ENCODE measurements at places on chromosomes 4 and X. TPM values are rescaled to one million over a fixed set of nuclear protein-coding genes. Genes with fewer than 3 reads are reported as not detected.

GRCh38 chr4:166531703-166532102 is 658.7 kb downstream of the TLL1 start:
- H3K27me3 ChIP-seq, result no peaks in the 10 kb centered on the region
- peaks cover 4% of the 10 kb centered on the region for H3K4me1 ChIP-seq
- H3K27ac ChIP-seq, result no peak overlapping the region

DNA sequence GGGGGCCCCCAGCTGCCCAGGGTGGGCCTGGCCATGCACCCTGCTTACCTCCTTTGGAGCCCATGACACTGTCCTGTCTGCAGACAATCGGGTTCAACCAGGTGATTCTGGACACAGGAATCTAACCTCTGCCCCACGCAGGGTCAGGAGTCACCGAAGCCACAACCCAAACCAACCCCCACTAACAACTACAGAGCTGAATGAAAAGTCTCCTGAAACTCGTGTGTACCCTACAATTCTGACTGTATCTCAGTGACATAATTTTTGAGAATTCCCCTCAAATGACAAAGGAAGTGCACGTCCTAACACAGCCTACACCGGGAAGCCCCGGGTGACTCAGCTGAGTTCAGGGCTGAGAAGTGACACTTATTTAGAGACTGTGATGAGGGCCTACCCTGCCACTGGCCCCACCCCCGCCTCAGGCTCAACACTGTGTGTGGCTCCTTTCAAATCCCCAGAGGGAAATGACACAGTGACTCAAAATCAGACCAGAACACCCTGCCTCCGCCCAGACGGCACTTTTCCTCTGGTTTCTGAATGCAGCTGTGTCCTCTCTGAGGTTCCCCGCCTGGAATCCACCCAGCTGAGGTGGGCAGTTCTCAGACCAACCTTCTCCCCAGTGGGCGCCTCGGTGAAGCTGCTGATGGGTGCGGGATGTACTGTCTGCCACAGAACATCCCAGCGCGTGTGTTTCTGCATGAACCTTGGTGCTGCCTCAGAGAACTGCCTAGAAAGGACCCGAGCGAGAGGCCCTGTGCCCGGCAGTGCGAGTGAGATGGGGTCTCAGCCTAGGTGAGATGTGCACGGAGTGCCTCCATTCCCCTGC is 9.9 kb downstream of the TNIP2 start:
- H3K4me1 ChIP-seq, result no peaks in the 10 kb centered on the region
- H3K4me3 ChIP-seq, result no peak overlapping the region
- H3K27me3 ChIP-seq, result no peaks in the 10 kb centered on the region
- no peak overlapping the region for H3K27ac ChIP-seq
- no peak for DNase-seq
- H3K36me3 ChIP-seq, result peaks cover 34% of the 10 kb centered on the region

DNA sequence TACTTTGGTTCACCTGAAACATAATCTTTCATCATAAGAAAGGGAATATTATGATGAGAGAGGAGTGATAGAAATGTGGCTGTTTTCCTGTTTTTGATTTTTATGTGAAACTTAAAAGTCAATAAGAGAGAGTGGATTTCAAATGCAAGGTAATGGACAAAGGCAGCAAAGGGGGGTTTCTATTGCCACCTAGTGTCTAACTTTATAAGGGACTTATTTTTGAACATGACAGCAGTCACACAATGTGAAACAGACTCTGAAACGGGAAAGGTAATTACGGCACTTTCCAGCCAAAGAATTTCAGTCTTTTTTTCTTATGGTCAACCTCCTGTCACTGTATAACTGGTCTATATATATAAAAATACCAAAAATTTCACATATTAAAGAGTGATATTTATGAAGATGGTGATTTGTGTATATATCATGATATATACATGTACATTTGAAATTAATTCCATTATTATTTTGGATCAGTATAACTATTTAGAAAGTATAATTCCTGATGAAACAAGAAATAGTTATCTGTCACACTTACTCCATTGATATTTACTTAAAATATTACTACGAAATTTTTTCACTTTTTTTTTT is 127.1 kb downstream of the FBXO8 start:
- DNase-seq, result no peak
- H3K27ac ChIP-seq, result no peak overlapping the region
- no peaks in the 10 kb centered on the region for H3K36me3 ChIP-seq
- H3K4me1 ChIP-seq, result no peaks in the 10 kb centered on the region
- no peak overlapping the region for H3K4me3 ChIP-seq

The PPP1R2C gene
- not detected for polyA plus RNA-seq

The TMEM33 gene
- 72.5 TPM for polyA plus RNA-seq

- no peak for DNase-seq
- no peak overlapping the region for H3K27ac ChIP-seq
- no peaks in the 10 kb centered on the region for H3K36me3 ChIP-seq
- no peak overlapping the region for H3K4me3 ChIP-seq
Measured at GRCh38 chrX:119218198-119218597, 17.9 kb upstream of the PGRMC1 start.

The PRSS12 gene
- 2.5 TPM for polyA plus RNA-seq

The FTSJ1 gene
- 80.4 TPM for polyA plus RNA-seq

- H3K27ac ChIP-seq, result no peak overlapping the region
Measured at GRCh38 chr4:39814403-39815185, 116.7 kb downstream of the UBE2K start.

DNA sequence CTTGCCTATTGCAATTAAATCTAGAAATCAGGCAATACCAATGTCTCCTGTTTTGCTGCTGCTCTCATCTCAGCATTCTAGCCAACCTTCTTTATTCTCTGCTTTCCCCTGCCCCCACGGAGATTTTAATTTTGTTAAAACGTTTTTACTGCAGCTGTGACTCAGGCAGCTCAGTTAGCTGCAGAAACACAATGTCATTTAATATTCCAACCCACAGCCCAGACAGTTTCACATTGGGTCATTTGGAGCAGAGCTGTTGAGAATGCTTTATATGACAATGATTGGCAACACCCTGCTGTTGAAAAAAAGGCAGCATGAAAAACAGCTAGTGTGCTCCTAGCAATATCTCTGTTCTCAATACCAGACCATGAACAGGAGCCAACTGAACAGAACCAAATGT is 12.6 kb upstream of the SLC10A4 start:
- H3K36me3 ChIP-seq, result no peaks in the 10 kb centered on the region
- no peak overlapping the region for H3K4me3 ChIP-seq
- H3K4me1 ChIP-seq, result no peaks in the 10 kb centered on the region
- no peaks in the 10 kb centered on the region for H3K27me3 ChIP-seq

GRCh38 chr4:40594261-40595178 is 35.1 kb downstream of the RBM47 start:
- no peak overlapping the region for H3K4me3 ChIP-seq
- H3K27ac ChIP-seq, result no peak overlapping the region
- no peaks in the 10 kb centered on the region for H3K4me1 ChIP-seq
- H3K36me3 ChIP-seq, result no peaks in the 10 kb centered on the region
- H3K27me3 ChIP-seq, result no peaks in the 10 kb centered on the region

The HAND2 gene
- 0.05 TPM for polyA plus RNA-seq

DNA sequence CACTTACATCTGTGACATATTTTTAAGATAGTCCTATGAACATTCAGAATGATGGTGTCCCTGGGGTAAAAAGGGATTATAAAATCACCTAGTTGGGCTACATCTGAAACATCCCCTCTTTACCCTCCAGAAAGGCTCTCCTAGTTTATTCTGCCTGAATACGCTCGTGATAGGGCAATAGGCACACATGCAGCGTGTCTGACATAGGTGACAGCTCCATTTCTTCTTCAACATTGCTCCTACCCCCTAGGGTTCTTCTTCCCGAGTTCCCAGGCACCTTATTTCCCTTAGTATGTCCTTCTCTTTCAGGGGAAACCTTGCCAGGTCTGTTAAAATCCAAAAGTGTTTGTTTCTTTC is 27.1 kb upstream of the CFAP299 start:
- no peak overlapping the region for H3K4me3 ChIP-seq
- DNase-seq, result no peak
- H3K4me1 ChIP-seq, result peaks cover 5% of the 10 kb centered on the region
- no peak overlapping the region for H3K27ac ChIP-seq
- no peaks in the 10 kb centered on the region for H3K36me3 ChIP-seq

DNA sequence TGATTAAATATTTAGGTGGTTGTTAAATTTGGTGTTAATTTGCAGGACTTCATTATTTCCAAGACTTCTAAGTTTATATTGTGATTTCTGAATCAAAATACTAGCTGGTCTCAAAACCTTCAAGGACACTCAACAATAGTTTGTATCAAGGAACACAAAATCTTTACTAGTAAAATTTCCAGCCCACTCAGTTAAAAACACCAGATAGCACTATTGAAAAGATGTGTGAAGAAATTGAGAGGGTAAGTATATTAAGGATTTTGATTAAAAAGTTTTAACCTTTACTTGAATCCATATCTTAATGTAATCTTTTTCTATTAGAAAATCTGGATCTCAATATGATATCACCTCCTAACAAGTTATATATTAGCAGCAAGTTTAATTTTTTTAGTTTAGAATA is 89.3 kb upstream of the UGT8 start:
- no peak overlapping the region for H3K4me3 ChIP-seq
- H3K4me1 ChIP-seq, result no peaks in the 10 kb centered on the region
- no peaks in the 10 kb centered on the region for H3K27me3 ChIP-seq
- no peak overlapping the region for H3K27ac ChIP-seq
- no peaks in the 10 kb centered on the region for H3K36me3 ChIP-seq

- H3K4me3 ChIP-seq, result no peak overlapping the region
- H3K27me3 ChIP-seq, result no peaks in the 10 kb centered on the region
- H3K27ac ChIP-seq, result no peak overlapping the region
- no peaks in the 10 kb centered on the region for H3K4me1 ChIP-seq
- no peak for DNase-seq
Measured at GRCh38 chr4:40745285-40745984, 4.3 kb upstream of the NSUN7 start.

The STPG2 gene
- 0.03 TPM for polyA plus RNA-seq

GRCh38 chr4:26197018-26197779 is 123.6 kb upstream of the RBPJ start:
- no peak for DNase-seq
- no peaks in the 10 kb centered on the region for H3K27me3 ChIP-seq
- no peaks in the 10 kb centered on the region for H3K4me1 ChIP-seq
- no peak overlapping the region for H3K27ac ChIP-seq
- no peak overlapping the region for H3K4me3 ChIP-seq

DNA sequence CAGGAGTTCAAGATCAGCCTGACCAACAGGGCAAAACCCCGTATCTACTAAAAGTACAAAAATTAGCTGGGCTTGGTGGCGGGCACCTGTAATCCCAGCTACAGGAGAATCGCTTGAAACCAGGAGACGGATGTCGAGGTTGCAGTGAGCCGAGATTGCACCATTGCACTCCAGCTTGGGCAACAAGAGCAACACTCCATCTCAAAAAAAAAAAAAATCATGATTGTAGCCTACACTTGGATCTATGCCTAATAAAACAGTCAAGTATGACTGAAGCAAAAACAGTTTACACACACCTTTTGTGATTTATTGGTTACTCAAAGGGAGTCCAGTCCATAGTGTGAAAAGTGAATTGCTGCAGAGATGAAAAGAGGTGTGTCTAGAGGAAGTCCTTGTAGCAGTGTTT is 34.7 kb upstream of the TASL start:
- no peak overlapping the region for H3K4me3 ChIP-seq
- no peaks in the 10 kb centered on the region for H3K36me3 ChIP-seq
- H3K27me3 ChIP-seq, result no peaks in the 10 kb centered on the region
- no peaks in the 10 kb centered on the region for H3K4me1 ChIP-seq
- no peak for DNase-seq

GRCh38 chrX:68822641-68823410 is 6.0 kb upstream of the EFNB1 start:
- H3K27ac ChIP-seq, result no peak overlapping the region
- H3K27me3 ChIP-seq, result peaks cover 21% of the 10 kb centered on the region
- H3K4me1 ChIP-seq, result no peaks in the 10 kb centered on the region
- no peak for DNase-seq

DNA sequence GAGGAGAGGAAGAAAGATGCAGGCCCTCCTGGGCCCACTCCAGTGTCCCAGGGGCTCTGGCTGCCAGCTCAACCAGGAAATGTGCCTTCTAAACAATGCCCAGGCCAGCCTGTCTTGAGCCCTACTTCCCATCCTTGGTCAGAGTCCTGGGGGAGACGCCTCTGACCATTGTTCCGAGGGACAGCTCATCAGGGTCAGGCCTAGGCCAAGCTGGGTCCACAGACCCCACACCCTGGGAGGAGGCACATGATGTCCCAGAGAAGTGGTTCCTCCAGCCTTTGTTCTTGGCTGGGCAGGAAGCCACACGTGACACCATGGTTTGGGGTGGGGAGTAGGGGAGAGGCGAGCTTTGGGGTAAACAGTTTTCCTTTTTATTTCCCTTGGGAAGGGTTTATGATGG is 102.5 kb downstream of the EFNB1 start:
- no peak overlapping the region for H3K27ac ChIP-seq
- 0 out of 2 replicates have a peak, but pooled peaks cover 3% of the 10 kb centered on the region for H3K4me1 ChIP-seq
- H3K36me3 ChIP-seq, result no peaks in the 10 kb centered on the region
- DNase-seq, result no peak

The LINC00632 gene
- polyA plus RNA-seq, result 14.3 TPM

DNA sequence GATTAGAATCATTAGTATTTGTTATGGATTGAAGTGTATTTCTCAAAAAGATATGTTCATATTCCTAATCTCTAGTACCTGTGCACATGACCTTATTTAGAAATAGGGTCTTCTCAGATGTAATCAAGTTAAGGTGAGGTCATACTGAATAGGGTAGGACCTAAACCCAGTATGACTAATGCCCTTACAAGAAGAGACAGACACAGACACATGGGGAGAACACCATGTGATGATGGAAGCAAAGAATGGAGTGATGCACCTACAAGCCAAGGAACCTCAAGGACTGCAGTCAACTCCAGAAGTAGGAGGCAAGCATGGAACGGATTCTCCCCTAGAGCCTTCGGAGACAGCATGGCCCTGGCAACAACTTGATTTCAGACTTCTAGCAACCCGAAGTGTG is 31.4 kb downstream of the OTUD4 start:
- H3K27ac ChIP-seq, result no peak overlapping the region
- no peak overlapping the region for H3K4me3 ChIP-seq
- DNase-seq, result no peak
- H3K36me3 ChIP-seq, result peaks cover 45% of the 10 kb centered on the region

DNA sequence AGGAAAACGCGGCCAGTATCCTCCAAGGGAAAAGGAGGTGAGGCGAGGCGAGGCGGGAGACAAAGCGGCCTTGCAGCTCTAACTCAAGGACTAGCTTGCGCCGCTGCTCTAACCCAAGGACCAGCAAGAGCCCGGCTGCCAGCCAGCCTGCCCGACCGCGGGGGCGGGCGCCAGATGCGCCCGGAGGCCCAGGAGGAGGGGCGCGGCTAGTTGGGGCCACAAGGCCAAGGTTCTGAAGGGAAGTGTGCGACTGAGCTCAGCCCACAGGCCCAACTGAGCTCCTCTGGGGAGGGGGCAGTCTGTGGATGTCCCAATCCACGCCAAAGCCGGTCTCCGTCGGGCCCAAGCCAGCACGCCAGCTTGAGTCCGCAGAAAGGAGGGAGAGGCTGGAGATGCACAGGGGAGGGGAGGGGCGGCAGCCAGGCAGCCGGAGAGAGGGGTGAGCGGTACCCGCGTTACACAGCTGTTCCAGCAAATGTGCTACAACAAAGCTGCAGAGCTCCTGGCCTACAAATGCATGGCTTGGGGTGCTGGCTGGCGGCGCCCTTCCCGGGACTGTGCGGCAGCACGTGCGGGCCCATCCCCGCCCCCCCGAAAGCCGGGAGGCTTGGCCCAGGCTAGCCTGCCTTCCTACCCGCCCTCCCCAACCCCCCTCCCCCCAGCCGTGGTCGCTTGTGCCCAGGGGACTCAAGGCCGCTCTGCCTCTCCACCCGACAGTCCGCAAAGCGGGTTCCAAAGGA is 637 bp downstream of the AMER1 start:
- peaks cover 5% of the 10 kb centered on the region for H3K27me3 ChIP-seq
- peak; percentile 53 for DNase-seq

The IL13RA2 gene
- polyA plus RNA-seq, result not detected

Measured in H1 (cell line).